ENCODE measurements at places on chromosomes 2 and 18.

DNA sequence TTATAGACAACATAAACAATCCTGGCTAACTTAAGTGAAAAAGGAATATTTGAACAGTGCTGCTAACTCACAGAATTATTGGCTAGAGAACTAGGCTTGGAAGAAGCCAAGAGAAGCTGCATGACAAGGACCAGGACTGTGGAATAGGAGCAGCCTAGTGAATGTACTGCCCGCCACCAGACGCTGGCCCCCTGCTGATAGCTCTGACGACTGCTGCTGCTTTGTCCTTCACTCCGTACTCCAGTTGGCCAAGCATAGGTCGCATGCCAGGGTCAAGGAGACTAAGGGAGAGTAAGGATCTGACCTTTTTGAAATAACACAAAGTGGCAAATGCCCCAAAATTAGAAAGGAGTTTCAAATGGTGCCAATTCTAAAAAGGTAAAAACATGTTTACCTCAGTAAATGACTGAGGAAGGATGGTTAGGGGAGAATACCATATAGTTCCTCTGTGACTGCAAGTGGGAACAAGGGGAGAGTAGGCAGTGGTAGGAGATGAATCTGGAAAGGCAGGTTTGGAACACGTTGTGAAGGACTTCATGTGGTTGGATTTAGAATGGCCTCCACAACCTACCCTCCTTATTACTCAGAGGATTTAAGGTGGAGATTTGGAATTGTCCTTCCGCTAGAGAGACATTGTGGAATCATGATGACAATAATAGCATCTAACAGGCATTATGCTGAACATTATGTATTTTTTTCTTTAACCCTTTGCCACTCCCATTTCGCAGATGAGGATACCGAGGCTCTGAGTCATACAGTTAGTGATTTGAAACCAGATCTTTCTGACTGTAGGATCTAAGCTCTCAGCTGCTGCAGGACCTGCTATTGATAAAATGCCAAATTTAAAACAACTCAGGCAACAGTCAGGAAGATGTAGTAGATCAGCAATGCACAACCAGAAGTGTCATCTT is 19.5 kb downstream of the STRADB start:
- no peak for DNase-seq

DNA sequence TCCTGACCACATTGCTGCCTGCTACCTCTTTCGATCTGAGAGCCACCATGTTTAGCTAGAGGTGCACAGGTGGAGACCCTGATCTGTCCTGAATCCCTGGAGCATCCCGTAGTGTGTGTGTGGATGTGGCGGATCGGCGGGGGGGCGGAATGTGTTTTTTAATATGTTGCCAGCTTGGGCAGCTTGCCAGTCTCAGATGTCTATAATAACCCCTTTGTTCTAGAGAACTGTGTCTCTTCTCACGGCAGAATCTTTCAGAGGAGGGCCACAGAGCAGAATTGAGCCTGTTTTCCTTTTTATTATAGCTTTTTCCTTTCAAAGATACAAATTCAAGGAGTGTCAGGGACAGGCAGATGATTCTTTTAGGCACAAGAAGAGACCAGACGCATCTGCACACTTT is 934.1 kb upstream of the KLHL29 start:
- no peak for DNase-seq

- DNase-seq: no peak
Measured at GRCh38 chr18:54134053-54134452, 90.4 kb downstream of the MBD2 start.

- no peak for DNase-seq
Measured at GRCh38 chr2:237760506-237761502, 37.8 kb upstream of the RBM44 start.

GRCh38 chr2:215498431-215498830 is 62.6 kb upstream of the FN1 start:
- DNase-seq: no peak

DNA sequence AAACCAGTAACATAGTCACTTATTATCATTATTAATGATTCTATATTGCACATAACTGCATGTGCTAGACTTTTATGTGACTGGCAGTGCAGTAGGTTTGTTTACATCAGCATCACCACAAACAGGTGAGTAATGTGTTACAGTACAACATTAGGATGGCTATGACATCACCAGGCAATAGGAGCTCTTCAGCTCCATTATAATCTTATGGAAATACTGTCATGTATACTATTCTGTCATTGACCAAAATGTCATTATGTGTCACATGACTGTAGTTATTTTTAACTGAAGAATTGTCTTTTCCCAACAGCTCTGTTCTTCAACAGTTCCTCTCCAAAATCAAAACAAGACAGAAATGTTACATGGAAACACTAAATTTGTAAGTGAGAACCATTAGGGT is 96.3 kb downstream of the C18orf54 start:
- DNase-seq: no peak

- DNase-seq: no peak
Measured at GRCh38 chr2:141728886-141729285, 401.9 kb downstream of the LRP1B start.

DNA sequence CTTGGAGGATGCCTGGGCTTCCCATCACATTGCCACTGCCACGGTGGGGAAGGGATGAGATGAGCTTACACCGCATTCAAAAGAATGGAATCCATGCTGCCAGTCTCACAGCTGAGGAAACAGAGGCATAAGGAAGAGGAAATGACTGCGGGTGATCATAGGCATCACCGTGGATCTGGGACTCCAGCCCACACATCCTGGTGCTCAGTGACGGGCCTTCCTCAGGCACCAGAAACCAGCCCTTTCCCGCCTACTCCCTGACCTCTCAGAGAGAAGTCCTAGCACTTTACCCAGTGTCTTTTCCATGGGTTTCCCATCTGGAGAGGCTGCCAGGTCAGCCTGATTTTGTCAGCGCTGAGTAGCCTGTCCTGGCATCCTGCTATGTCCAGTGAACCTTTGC is 5.3 kb upstream of the PLB1 start:
- DNase-seq: no peak

GRCh38 chr18:4405965-4406364 is 49.1 kb downstream of the DLGAP1 start:
- no peak for DNase-seq

DNA sequence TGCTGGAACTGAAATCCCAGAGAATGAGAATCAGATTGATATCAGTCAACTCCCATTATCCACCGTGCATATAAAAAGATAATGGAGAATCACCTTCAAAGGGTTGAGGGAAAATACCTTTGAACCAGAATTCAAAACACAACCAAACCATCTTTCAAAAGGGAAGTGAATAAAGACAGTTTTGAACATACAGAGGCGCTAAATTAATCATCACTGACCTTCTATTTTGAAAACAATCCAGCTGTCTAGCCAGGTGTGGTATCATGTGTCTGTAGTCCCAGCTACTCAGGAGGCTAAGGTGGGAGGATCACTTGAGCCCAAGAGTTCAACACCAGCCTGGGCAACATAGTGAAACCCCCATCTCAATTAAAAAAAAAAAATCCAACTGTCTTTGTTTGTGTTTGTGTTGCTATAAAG is 63.6 kb downstream of the TRABD2A start:
- peak; percentile 27 for DNase-seq

DNA sequence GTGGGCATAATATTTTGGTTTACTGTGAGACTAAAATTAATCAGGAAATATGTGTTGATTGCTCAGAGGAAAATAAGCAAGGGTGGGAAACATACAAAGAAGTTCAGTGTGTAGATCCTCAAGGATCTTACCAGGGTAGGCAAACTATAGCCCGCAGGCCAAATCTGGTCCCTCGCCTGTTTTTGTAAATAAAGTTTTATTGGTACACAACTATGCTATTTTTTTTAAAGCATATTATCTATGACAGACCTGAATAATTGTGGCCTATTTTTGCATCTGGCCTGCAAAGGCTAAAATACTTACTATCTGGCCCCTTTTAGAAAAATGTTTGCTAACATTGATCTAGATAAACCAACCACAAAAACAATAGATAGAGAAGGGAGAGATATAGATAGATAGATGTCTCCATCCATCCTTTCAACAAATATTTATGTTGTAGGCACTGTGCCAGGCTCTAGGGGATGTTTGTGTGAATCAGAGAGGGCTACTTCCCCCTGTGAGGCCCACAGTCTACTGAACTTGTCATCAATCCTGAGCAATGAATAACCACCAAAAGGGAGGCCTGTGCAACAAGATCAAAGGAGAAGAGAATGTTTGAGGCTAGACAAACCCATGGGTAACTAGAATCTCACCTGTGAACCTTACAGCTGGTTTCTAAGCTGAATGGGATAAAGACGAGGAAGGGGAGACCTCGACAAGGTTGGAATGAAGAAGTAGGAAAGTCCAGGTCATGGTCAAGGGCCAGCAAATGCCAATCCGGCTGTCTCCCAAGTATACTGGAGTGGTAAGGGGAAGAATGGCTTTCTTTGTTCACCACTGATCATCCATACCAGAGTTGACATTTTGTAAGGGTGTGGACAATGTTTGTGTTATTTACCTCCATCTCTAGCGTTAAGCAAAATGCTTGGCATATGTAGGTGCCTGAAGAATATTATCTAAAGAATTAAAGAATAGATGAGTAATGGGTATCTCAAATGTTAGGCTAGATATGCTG is 23.6 kb downstream of the ALPK2 start:
- DNase-seq: peak; percentile 49

DNA sequence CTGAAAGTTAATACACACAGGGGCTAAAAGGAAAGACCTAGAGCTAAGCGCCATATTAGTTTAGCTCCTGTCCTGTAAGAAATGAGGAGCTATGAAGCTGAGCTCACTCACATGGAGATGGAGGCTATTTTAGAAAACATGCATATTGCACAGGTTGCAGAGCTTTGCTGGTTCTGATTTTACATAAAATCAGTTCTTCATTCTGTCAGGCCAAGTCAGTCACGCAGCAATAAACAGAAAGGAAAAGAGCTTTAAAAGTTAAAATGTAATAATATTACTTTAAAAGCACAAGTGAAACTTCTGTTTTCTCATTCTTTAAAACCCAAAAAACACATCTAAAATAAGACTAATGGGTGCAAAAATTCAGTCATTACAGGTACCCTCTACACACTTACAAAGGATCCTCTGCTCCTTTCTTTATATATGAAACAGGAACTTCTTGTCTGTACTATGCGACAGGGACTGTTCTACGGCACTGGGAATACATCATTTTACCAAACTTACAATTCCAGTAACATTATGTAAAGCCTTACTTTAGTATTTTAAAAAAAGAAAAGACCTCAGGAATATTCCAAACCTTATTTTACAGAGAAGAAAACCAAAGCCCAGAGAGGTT is 113.8 kb downstream of the THADA start:
- DNase-seq: no peak

DNA sequence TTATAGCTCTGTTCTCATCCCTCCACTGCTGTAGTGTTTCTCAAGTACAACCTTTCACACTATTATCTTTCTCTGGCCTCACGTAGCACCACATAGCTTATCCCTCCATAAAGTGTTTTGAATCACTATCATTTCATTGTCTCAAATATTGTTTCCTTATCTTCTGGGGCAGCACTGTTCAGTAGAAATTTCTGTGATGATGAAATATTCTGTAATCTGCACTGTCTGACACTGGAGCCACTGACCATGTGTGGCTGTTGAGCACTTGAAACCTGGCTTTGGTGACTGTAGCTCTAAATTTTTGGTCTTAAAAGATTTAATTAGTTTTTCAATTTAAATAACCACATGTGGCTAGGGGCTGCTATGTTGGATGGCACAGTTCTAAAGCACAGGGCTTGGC is 78.9 kb downstream of the CPS1 start:
- DNase-seq: no peak

DNA sequence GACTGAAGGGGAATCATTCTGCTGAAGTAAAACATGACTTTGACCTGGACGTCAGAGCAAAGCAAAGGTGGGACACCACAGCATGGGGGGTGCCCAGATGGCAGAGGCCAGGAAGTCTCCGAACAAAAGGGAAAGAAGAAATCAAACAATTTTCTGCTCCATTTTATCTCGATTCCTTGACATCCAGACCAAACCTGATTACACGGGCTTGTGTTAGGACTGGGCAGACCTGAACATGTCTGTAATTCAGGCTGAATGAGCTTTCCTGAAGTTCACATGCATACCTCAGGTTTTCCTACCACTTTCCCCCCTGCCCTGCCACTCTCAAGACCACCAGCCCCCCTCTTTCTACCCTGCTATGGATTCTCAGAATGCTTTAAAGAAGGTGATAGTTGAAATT is 44.8 kb upstream of the MEIS1 start:
- no peak for DNase-seq

- no peak for DNase-seq
Measured at GRCh38 chr2:100422320-100423055, 5.0 kb upstream of the CHST10 start.

GRCh38 chr2:190670182-190670946 is 21.5 kb downstream of the NAB1 start:
- DNase-seq: no peak

DNA sequence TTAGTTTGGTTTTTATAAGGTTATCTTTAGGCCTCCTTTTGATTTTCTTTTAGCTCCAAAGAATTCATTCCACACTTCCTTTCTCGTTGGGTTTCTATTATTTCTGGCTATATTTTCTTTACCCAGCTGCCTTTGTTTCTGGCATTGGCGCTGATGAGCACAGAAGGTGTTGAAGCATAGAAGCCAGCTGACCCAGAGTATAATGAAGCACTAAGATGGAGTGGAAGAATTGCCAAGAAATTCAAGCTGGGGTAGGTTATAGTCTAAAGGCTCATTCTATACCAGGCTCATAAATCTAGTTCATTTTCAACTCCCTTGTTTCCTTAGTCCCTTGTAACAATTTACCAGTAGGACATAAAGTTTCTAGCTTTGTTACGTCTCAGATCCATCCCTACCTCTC is 169.5 kb downstream of the HRH4 start:
- no peak for DNase-seq

DNA sequence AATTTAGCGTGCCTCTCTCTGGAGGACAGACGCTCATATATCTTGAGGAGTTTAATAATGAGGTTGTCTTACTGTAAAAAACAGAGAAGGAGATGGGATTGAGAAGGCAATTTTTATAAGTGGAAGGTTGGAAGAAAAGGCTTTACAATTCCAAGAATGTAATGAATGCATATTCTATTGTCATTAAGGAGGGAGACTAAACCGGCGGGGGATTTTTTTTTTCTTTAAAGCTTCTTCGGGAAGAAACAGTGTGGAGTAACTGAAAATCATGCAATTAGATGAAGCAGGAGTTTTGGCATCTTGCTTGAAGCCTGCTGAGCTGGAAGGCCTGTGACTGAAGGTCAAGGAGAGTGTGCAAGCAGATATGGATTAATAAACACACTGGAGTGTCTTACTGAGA is 124.4 kb downstream of the HRH4 start:
- no peak for DNase-seq

DNA sequence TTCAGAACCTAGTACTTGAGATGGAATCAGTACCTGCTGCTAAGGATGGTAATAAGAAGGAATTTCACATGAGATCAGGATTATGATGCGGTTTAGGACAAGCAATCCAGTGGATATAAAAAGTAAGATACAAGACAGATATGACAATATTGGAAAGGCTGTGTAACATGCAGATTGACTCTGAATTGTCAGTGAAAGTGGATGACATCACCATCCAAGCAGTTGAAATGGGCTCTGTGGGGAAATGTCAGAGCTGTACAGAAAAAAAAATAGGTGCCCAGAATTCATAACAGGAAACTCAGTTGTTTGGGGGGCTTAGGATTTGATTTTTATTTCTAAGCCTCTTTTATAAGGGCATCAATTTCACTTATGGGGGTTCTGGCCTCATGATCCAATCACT is 438.3 kb downstream of the SPAG16 start:
- DNase-seq: no peak

- no peak for DNase-seq
Measured at GRCh38 chr2:169330555-169331198, 31.7 kb downstream of the LRP2 start.
